AG04450 (cell line): ENCODE measurements at places on chromosomes 7 and 10. TPM values are rescaled to one million over a fixed set of nuclear protein-coding genes. Genes with fewer than 3 reads are reported as not detected.

Gene MNX1
- not detected in 2 replicates for polyA plus RNA-seq

GRCh38 chr10:63562857-63563256 lies 41.7 kb downstream of the REEP3 start:
- DNase-seq = no peak

- no peak for DNase-seq
Observed at GRCh38 chr10:80100861-80101695, 22.6 kb downstream of the TMEM254 start.

Gene PVRIG
- polyA plus RNA-seq = 0.42 TPM in 1 of 2 replicates, not detected in the other

- no peak for DNase-seq
Observed at GRCh38 chr10:121509112-121509511, 89.1 kb downstream of the FGFR2 start.

Gene CALCR
- polyA plus RNA-seq = not detected in 2 replicates

DNA sequence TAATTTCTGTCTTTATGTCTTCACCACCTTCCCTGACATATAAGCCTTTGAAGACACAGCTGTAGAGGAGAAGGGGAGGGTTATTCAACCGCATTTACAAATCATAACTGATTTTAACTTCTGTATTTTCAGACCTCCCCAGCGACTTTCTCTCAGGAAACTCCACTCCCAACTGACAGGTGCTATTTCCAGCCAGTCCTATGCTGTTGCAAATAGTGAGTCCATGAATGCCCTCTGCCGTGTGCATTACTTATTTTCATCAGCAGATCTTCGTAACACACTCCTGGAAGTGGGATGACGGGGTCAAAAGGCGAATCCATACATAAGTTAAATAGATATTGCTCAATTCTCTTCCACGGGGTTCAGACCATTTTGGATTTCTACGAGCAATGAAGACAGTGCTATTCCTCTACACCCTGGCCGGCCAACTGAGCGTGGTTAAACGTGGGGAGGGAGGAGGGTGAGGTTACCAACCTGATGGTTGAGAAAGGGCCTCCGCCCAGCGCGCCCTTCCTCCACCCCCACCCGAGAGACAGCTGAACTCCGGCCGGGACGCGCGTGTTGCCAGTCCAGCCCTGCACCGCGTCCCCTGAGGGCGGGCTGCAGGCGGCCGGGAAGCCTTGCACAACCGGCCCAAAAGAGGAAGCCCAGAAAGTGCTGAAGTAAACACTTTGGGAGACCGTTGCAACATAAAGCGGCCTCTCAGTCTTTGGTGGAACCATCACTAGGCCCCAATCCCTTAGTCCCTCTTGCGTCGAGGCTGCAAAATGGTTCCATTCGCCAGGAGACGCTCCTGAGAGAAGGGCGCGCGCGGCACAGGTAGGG lies at the start of gene APBB1IP:
APBB1IP (plus strand) TSS at position 705 of the 825 bp plus-strand sequence. CDS start 53,986 bp downstream, outside the sequence.
- no peak for DNase-seq

DNA sequence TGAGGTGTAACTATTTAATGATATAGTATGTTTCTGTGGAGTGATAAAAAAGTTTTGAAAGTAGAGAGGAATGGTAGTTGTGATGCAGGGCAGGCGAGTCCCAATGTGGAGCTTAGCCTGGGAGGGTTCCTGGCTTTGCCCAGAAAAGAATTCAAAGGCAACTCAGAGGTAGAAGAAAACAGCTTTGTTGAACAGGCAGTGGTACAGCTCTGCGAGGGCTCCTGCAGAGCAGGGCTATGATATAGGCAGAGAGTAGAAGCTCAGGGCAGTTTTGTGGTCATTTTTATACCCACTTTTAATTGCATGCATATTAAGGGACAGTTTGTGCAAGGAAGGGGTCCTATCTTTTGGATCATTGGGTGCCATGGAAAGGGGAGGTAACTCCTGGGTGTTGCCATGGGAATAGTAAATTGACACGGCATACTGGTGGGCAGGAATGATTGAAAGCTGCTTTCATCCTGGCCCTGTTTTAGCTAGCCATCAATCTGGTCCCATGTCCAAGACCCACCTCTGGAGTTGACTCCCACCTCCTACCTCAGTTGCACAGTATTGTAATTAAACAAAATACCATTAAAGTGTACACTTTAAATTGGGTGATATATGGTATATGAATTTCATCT lies 12.4 kb downstream of the CYP2C8 start:
- DNase-seq = no peak

DNA sequence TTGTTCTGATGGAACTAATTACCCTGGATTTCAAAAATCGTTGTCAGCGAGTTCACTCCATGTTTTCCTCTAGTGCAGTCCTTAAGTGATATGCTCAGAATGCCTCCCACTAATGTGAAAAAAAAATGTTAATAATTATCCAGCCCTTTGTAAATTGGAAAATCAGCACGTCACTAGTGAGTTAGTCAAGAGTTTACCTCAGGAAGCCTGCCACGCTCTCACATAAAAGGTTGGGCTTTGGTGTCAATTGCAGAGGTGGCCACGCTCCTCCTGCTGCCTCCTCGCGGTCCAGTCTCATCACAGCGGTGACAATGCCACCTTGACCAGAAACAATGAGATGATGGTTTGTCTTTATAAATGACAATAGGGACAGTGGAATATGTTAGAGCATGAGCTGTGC lies 22.5 kb downstream of the UPP1 start:
- DNase-seq = no peak

GRCh38 chr7:50621973-50622490 lies 56.8 kb upstream of the DDC start:
- DNase-seq = no peak

DNA sequence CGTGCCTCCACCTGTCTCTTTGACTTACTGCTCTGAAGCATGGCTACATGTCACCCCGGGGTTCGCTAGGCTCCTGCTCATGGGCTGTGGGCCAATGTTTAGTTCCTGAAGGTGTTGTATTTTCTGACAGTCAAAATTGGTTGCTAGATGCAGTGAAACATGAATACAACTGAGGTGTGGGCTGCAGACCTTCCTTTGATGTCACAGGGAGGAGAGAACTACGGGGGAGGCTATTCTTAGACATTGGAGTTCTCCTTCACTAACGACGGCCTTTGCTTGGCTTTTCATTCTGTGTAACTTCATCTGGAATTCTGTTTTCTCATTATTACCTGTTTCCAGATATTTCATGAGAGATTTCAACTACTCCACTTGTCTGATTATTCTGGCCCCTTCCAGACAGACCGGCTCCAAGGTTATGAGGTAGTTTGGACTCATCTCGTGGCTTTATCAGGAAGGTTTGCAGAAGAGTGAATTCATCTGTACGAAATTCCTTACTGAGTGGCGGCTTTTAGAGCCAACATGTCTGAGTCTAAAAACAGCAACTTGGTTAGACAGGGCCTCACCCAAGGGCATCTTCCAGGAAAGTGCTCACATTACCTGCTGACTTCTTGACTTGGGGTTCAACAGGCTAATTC lies 774.7 kb downstream of the SUGCT start:
- DNase-seq = no peak

DNA sequence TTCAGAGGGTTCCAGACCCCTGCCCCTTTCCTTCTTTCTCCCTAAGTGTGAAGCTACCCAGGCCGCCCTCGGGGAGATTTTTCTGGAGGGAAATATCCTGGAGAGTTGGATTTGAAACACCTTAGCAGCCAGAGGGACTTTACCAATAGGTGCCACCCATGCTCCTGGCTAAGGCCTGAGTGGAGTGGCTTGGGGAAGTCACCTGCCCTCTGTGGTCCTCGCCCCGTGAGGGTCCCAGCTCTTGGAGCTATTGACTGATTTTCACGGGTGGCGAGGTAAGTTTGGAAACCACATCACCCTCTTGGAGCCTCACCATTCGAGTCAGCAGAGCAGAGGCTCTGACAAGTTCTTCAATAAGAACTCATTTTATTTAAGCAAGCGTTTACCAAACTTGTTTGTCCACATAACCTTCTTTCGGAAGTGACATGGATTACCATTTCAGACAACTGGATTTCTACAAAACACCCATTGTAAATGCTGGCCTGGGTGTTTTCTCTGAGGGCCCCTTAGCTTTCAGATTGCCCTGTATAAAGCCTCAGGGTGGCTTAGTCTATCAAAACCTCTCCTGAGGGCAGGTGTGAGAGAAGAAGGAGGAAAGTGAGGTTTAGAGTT lies 20.4 kb downstream of the AQP1 start:
- no peak for DNase-seq

DNA sequence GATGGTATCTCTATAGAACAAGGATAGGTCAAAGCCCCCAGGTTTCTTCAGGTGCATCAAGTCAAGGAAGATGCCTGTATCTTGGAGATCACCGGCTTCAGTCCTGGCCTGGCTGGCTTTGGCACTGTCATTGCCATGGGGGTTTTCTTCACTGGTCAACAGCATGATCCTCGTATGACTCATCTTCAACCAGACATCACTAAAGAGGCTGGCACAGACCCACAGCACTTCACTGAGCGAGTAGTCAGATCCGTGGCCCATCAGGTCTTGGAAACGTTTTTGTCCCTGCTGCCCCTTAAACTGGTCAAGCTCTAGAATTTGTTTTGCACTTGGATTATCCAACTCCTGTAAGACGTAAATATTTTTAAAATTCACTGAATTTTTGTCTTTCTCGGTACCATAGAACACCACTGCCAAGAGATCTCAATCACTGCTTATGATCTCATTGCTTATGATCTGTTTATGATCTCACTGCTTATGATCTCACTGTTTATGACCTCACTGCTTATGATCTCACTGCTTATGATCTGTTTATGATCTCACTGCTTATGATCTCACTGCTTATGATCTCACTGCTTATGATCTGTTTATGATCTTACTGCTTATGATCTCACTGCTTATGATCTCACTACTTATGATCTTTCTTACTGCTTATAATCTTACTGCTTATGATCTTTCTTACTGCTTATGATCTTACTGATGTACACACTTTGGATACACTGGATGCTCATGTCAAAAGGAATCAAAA lies 135.2 kb downstream of the CYP26A1 start:
- no peak for DNase-seq

Gene PTPRN2
- polyA plus RNA-seq = 0.02 and 0.04 TPM in 2 replicates

GRCh38 chr7:82410461-82410860 lies 33.1 kb downstream of the CACNA2D1 start:
- DNase-seq = no peak

GRCh38 chr7:157575777-157576176 lies 239.0 kb downstream of the DNAJB6 start:
- no peak for DNase-seq

Gene KDM7A
- 3.7 and 3.8 TPM in 2 replicates for polyA plus RNA-seq

- DNase-seq = no peak
Observed at GRCh38 chr10:13736506-13736905, 149.7 kb downstream of the PRPF18 start.

- DNase-seq = no peak
Observed at GRCh38 chr7:23016345-23017253, 2.7 kb upstream of the HYCC1 start.

DNA sequence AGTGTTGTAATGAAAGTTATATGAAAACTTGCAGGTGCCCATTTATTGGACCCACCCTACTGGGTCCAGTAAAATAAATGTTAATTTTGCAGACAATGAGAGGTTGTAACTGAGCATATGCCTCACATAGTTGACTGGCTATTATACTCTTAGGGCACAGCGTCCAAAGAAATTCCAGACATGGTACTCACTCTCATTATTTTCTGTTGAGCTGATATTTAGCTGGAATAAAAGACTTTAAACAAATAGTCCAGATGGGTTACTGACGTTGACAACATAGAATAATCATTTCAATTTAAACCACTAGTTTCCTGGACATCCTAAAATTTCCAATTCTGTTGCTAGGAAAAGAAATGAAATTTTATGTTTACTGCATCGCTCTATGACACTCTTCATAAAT lies 174.5 kb downstream of the ZNF365 start:
- DNase-seq = no peak

Gene HMX3
- polyA plus RNA-seq = not detected in 2 replicates

GRCh38 chr7:71009636-71010035 lies 122.3 kb upstream of the GALNT17 start:
- DNase-seq = no peak

Gene CAPZA2
- polyA plus RNA-seq = 128 and 188 TPM in 2 replicates

GRCh38 chr10:25901199-25901598 lies 32.8 kb upstream of the MYO3A start:
- DNase-seq = no peak

- peak; percentile 23 for DNase-seq
Observed at GRCh38 chr10:123043409-123043925, 34.7 kb downstream of the ACADSB start.

Gene LRRC18
- not detected in 2 replicates for polyA plus RNA-seq

GRCh38 chr7:65390588-65390987 lies 16.9 kb downstream of the ZNF92 start:
- DNase-seq = no peak

- no peak for DNase-seq
Observed at GRCh38 chr10:1310271-1310789, 254.1 kb downstream of the WDR37 start.

- no peak for DNase-seq
Observed at GRCh38 chr7:129998446-129998845, 45.7 kb upstream of the UBE2H start.

DNA sequence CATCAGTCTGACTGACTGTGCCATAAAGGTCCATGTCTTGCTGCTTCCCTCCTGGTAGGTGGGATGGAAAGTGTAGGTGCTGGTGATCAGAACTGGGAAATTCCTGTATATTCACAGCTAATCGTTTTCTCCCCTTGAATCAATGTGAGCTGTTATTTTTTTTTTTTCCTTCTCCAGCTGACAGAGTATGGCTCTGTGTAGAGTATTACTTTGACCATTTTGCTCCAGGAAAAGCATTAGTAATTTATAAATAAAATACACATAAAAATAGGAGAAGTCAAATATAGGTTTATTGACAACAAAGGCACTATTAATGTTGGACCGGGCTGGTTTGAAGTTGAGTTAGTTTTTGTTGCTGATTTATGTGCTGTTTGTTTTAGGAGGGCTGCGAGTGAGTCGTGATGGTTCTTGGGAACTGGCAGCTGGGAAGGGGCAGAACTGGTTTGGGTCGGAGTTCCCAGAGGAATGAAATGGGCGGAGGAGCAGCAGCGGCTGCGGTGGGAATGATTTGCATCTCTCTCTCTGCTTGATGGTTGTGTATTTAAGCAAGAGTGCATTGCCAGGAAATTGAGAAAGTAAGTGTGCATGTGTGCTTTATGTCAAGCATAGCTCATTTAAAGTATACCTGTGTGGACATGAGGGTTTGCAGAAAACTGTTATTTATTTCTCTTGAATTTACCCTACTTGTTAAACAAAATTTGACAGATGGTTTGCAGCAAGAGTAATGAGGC lies 80.9 kb downstream of the LRMDA start:
- DNase-seq = no peak

GRCh38 chr7:24729365-24730017 lies 27.8 kb downstream of the GSDME start:
- DNase-seq = no peak

Gene RNF32
- polyA plus RNA-seq = 0.98 and 1.3 TPM in 2 replicates

Gene ZNF680
- polyA plus RNA-seq = 1.8 and 2.9 TPM in 2 replicates

DNA sequence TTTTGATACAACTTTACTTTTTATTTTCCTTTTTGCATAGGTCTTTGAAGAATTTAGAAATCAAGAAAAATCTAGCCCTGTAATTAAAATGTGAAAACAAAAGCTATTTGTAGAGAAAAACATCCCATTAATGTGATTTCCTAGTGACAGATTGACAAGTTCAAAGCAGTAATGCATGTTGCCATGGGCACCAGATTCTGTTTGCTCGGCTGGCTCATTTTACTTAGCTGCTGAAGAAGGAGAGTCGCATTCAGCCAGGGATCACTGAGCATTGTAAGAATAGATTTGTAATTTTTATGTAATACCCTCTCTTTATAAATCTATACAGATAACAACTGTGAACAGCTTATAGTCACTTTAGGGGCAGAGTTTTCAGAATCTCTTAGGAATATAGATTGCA lies 28.5 kb downstream of the DNAJB9 start:
- no peak for DNase-seq

GRCh38 chr7:66413379-66414114 lies 208.4 kb downstream of the TPST1 start:
- DNase-seq = peak; percentile 13
